ENCODE measurements at places on chromosomes 5 and 9. TPM values are rescaled to one million over a fixed set of nuclear protein-coding genes. Genes with fewer than 3 reads are reported as not detected.

The EIF4E1B gene
- total RNA-seq, result 5.8 TPM

The ZCCHC7 gene
- 39.0 TPM for total RNA-seq

The TTC23L gene
- 3.5 TPM for total RNA-seq

The PCDHGA3 gene
- total RNA-seq, result 7.2 TPM

The ARL14EPL gene
- total RNA-seq, result not detected

The ASTN2 gene
- 47.0 TPM for total RNA-seq

The CDC26 gene
- 19.4 TPM for total RNA-seq

The ANXA2R gene
- 1.7 TPM for total RNA-seq

The SMIM33 gene
- total RNA-seq, result not detected

The MARCHF11 gene
- total RNA-seq, result 3.7 TPM

The OGN gene
- total RNA-seq, result 4.1 TPM

The CCT5 gene
- 124 TPM for total RNA-seq

The MYOT gene
- total RNA-seq, result 7.1 TPM

The EQTN gene
- total RNA-seq, result 0.99 TPM

The GKAP1 gene
- 17.1 TPM for total RNA-seq

The NKD2 gene
- 13.5 TPM for total RNA-seq

The RHOBTB3 gene
- total RNA-seq, result 100.0 TPM

The OCLN gene
- 21.9 TPM for total RNA-seq

The SPATA31C1 gene
- total RNA-seq, result 0.60 TPM

The SLCO4C1 gene
- total RNA-seq, result 1.3 TPM

The PLPP7 gene
- 21.9 TPM for total RNA-seq

The SUSD1 gene
- total RNA-seq, result 24.9 TPM

The SPOUT1 gene
- 38.9 TPM for total RNA-seq

The PFN3 gene
- total RNA-seq, result not detected

The CNTFR gene
- total RNA-seq, result 65.3 TPM

The PRRX2 gene
- total RNA-seq, result not detected

The PAEP gene
- not detected for total RNA-seq

The BOD1 gene
- total RNA-seq, result 42.7 TPM

The AIF1L gene
- total RNA-seq, result 48.6 TPM

The GPR21 gene
- total RNA-seq, result 25.4 TPM

The SHISAL2B gene
- total RNA-seq, result not detected

The PRDM9 gene
- total RNA-seq, result not detected

The FOXD4L6 gene
- 2.8 TPM for total RNA-seq

The ZDHHC11 gene
- 47.5 TPM for total RNA-seq

The SLC6A7 gene
- total RNA-seq, result 32.8 TPM

The SGCD gene
- 8.4 TPM for total RNA-seq

The CYSRT1 gene
- 0.78 TPM for total RNA-seq

The STX17 gene
- total RNA-seq, result 37.6 TPM

The S100Z gene
- not detected for total RNA-seq

The TAF11L10 gene
- 1.2 TPM for total RNA-seq

The OBP2B gene
- not detected for total RNA-seq

The GPR151 gene
- total RNA-seq, result 0.70 TPM
